ENCODE measurements at places on chromosomes 12 and 14.

- no peak for DNase-seq
Measured at GRCh38 chr14:90602088-90602687, 205.4 kb downstream of the CALM1 start.

- no peak for DNase-seq
Measured at GRCh38 chr14:93975791-93976476, 436 bp downstream of the ASB2 start.

DNA sequence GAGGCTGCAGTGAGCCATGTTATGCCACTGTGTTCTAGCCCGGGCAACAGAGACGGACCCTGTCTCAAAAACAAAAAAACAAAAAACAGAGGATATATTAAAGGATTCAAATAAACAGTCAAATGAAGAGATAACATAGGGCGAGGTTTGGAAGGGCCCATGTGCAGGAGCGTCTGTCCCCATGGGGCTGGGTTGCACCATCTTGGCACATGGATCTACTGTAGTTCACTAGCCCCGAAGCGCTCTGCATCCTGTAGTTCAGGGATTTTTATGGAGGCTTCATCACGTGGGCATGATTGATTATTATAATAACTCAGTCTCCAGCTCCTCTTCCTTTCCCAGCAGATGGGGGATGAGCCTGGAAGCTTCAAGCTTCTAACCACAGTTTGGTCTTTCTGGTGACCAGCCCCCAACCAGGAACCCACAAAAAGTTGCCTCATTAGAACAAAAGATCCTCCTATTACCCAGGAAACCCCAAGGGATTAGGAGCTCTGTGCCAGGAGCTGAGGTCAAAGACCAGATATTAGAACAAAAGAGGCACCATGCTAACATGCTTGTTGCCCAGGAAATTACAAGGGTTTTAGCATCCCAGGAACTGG, 59.9 kb downstream of the HCAR2 start:
- no peak for DNase-seq

- no peak for DNase-seq
Measured at GRCh38 chr12:75439930-75440329, 40.6 kb upstream of the GLIPR1 start.

DNA sequence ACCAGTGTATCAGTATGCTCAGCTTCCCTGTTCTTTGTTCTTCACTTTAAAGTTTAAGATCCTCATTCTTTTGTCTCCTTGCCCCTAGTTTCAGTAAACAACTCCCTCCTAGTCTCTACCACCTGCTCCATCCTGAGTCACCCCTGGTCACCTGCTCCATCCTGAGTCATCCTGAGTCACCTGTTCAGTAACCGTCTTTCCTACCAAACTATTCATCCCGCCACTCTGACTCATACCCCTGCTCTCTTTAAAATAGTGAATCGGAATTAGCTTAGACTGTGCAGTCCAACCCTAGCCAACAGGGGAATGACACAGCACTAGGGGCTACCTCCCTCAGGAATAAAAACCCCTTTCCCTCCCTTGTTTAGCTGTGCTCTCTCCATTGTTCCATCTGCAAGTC, 888.1 kb upstream of the MDGA2 start:
- DNase-seq = no peak

DNA sequence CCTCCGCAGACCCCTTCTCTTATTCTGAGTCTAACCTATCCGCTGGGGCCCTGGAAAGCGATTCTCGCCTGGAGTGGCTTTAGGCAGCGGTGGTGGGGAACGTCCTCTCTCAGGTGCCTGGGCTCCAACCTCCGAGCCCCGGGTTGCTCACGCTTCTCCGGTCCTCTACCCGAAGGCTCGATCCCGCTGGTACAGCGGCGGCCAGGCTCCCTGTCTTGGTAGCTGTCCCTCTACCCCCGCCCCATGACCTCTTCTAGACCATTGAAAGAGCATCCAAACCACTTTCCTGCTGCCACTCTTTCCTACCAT, 505 bp upstream of the HEBP1 start:
- DNase-seq = no peak

- no peak for DNase-seq
Measured at GRCh38 chr14:68451696-68452373, 341.0 kb downstream of the ZFP36L1 start.

Data from stimulated activated CD4-positive, alpha-beta T cell treated with anti-CD3 and anti-CD28 coated beads, Interleukin-4, amount 100 ng/mL, for 4 hours (primary cell).